ENCODE measurements at places on chromosomes 1 and 21.

GRCh38 chr1:16366722-16367257, at the start of gene SZRD1:
SZRD1 (plus strand) TSS chr1:16367242; CDS start chr1:16367258, 16 bp downstream.
- DNase-seq, result peak; percentile 93

- no peak for DNase-seq
These were observed 39.3 kb downstream of the MAGI3 start for GRCh38 chr1:113429461-113430153.

GRCh38 chr1:200526709-200527612, 93.6 kb downstream of the KIF14 start:
- DNase-seq, result no peak

- DNase-seq, result no peak
These were observed 38.6 kb downstream of the C1orf87 start for GRCh38 chr1:60034999-60035398.

DNA sequence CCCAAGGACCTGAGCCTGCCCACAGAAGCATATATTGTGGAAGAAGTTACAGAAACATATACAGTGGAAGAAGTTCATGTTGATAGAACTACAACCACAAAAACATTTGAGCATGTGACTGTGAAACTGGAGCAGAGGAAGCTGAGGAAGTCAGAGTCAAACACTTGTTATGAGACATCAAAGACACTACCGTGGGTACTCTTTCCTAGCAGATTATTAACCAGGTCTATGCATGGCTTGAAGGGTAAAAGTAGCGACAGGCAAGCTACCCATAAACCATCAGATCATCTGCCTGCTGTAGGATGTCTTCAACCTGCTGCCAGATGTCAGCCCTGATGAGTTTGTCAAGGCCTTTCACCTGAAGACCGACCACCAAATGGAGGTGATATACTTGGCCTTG, 35.8 kb downstream of the IVNS1ABP start:
- no peak for DNase-seq

- no peak for DNase-seq
These were observed 142.5 kb downstream of the DAB1 start for GRCh38 chr1:57281324-57281723.

- DNase-seq, result no peak
These were observed 39.1 kb upstream of the SLC19A1 start for GRCh38 chr21:45581322-45581712.

DNA sequence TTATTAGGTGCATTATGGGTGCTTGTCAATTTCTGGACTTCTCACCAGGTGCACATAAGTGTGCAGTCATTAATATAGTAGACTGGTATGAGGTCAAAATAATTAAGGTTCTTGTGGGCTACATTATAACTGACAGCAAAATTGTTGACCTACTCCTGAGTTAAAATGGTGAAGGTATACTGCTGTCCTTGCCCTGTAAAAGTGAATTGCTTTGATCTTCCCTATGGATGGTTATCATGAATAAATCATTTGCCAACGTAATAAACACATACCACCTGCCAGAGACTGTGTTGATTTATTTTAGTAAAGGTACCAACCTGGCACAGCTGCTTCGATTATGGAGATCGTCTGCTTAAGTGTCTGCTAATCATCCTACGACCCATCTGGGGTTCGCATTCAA, 201.6 kb upstream of the KCNK2 start:
- DNase-seq, result no peak

All from activated CD8-positive, alpha-beta memory T cell treated with anti-CD3 and anti-CD28 coated beads, Interleukin-2, amount 50 U/mL, for 4 hours (primary cell).